ENCODE measurements at places on chromosomes 4 and X.

DNA sequence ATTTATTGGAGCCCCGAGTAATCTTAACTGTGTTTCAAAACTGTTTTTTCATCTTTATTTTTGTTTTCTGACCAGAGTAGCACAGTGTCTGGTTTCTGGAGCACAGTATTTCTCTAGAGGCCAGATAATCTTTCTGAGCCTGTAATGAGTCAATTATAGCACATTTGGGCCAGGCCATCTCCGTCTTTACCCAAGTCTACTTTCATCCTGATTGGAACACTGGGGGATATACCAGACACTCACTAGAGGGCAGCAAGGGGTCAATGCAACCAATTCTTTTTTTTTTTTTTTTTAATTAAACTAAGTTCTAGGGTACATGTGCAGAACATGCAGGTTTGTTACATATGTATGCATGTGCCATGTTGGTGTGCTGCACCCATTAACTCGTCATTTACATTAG lies 282.0 kb downstream of the ARHGAP24 start:
- DNase-seq = no peak

GRCh38 chr4:71269233-71269632 lies 69.6 kb upstream of the SLC4A4 start:
- DNase-seq = no peak

DNA sequence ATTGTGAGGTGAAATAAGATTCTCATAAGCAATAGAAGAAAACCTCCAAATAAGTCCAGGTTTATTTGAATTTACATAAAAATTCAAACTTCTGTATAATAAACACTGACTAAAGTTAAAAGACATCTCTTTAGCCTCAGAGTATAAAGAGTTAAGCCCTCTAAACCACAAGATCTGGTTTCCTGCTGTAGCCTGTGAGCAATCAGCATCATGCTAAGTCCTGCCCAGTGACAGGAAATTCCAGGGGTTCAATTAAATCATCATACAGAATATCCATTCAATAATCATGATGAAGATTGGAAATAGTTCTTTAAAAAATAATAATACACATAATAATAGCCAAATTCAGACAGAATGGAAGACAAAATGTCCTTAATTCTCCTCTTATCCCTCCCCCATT lies 139.2 kb upstream of the DGKK start:
- DNase-seq = no peak

DNA sequence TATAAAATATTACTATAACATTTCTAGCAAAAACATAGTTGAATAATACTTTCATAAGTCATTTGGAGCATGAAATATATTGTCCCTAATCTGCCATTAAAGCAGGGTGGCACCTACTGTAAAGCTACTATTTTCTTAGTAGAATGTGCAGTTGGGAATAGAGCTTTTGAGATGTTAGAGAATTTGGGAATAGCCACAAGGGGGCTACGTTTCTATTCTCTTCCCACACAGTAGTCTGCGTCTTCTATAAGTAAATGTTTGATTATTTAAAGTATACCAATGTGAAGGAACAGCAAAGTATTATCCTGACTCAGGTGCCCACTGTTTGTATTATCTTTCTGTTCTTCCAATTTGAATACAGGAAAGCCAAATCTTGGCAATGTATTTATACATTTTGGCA lies 323.2 kb upstream of the GIMD1 start:
- DNase-seq = no peak

DNA sequence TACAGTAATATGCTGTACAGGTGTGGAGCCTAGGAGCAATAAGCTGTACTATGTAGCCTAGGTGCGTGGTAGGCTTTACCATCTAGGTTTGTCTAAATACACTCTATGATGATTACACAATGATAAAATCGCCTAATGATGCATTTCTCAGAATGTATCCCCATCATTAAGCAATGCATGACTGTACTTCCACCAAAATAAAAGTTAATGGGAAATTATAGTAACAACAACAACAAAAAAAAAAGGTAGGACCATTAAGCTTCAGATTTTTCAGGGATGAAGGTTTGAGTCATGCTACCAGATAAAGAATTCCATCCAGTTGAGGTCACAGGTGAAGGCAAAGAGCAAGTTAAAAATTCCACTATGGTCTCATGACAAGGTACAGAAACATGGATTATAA lies 68.2 kb downstream of the MAGEA10 start:
- DNase-seq = no peak

DNA sequence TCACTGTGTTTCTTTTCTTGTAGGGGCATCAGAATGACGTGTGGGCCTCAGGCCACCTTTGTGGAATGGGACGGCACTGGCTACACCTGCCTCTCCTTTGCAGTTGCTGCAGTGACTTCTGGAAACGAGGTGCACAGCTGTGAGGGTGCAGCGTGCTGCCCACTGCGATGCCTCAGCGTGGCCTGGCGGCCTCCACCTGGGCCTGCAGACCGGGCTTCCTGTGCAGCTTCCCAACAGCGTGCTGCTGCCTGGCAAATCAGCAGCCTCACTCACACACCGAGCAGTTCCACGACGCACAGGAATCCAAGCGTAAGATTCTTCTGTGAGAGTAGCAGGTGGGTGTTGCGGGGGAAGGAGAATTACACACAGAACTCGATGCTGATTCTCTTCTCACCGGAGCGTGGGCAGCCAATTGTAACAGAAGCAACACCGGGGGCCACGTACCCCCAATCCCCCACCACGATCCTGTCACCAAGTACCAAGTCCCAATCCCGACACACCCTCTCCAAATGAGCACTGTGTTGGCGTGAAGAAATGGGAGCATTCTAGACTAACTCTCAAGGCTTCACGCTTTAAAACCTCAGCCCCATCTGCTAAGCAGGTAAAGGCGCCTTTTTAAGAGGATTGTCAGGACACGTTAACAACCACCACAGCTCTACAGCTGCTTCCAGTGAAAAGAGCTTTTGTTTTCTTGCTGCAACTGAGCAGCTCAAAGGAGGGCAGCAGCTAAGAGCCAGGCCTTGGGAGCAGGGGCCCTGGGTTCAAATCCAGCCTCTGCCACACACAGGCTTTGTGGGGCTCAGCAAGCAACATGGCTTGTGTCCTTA lies 16.9 kb downstream of the WDR1 start:
- no peak for DNase-seq

DNA sequence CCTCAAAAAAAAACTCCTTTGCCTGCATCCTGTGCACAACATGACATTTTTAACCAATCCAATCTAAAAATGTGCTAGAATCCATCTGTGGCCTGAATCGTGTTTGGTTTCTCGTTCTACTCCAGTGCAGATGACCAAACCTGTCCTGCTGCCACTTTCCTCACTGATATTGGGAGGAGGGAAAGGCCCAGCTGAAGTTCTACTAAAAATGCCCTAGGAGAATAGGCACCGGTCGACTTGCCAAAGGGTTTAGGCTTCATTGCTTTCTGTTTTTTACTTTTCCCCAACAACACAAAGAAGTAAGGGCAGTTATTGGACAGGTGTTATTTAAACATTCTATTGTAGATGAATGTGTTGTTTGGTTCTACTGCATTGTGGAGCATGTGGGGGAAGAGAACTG lies 7.8 kb upstream of the FHDC1 start:
- no peak for DNase-seq

GRCh38 chr4:95984081-95984480 lies 144.2 kb downstream of the PDHA2 start:
- no peak for DNase-seq

GRCh38 chr4:182569561-182569960 lies 326.4 kb downstream of the TENM3 start:
- no peak for DNase-seq

- no peak for DNase-seq
Measured at GRCh38 chrX:130139474-130140201, 26.0 kb downstream of the AIFM1 start.

DNA sequence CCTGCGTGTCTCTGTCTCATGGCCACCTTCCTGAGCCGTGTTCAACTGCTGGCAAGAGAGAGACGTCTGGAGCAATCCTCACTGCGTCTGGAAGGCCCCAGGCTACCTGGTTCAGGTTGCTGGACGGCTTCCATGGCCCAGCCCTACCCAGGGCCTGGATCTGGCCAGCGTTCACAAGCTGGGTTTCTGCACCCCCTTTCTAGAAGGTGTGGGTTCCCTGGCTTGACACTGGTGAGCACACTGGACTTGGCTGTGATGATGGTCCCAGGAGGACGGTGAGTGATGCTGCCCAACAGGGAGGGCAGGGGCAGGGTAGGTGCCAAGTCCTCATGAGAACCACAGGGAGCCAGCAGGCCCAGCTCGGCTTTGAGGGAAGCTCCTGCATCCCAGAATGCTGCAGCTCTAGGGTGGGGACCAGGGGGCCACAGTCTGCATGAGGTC lies 63.4 kb downstream of the HTRA3 start:
- no peak for DNase-seq

DNA sequence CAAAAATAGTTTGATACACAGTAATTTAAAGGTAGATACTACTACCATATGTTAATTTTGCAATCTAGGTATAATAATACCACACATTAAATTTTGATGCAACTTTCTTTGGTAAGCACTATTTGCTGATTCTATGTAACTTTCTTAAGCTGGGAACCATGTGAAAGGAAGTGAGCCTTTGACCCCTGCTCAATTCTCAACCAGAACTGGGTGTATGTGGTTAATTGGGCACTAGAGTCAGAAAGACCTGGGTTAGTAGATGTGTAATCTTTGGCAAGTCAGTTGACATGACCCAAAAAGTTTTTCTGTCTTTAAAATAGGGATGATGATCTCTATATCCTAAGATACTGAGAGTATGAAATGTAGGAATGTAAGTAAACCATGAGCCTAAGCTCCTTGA lies 22.4 kb downstream of the TLR2 start:
- no peak for DNase-seq

GRCh38 chrX:38717871-38718270 lies 83.4 kb upstream of the MID1IP1 start:
- no peak for DNase-seq

DNA sequence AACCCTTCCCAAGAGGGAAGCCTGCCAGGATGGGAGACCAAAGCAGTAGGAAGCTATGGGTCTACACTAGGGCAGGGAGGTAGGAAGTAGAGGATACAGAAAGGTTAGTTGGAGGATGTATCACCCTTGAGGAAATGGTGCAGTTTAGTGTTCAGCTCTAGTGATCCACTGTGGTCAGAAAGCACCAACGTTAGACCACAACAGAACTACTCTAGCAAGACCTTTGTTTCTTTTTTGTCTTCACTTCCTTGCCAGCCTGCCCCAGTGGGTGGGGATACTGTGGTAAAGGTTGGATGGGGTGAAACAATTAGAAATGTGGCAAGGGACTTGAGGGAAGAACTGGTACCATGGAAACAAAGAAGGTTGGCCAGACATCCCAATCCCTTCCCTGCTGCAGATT lies 83.3 kb downstream of the DDIT4L start:
- DNase-seq = no peak

GRCh38 chr4:79247695-79248394 lies 78.0 kb downstream of the NAA11 start:
- DNase-seq = no peak

GRCh38 chr4:98570151-98570797 lies 88.1 kb downstream of the TSPAN5 start:
- DNase-seq = no peak

DNA sequence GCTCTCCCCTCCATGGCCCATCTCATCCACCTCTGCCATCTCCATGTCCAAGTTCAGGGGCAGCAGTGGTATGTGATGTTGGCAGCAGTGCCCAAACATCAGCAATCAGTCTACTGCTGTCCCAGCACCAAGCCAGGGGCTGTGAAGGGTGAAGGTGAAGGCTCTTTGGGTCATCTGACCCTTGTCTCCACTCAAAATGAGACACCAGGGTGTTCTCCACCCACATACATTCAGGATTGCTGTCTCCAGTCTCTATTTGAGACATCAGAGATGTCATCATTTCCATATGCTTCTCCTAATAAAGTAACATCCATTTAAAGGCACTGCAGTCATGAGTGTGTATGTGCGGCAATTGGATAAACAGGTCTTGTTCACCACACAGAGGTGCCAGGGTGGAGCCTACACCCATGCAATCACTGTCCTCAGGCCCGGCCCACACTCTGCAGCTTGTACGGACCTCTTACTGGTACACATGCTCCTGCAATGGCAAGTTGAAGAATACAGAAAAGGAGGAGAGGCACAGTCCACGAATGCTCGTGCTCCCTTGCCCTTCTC lies 22.2 kb downstream of the MAML3 start:
- DNase-seq = no peak

GRCh38 chrX:38061335-38061734 lies 55.0 kb downstream of the SYTL5 start:
- no peak for DNase-seq

DNA sequence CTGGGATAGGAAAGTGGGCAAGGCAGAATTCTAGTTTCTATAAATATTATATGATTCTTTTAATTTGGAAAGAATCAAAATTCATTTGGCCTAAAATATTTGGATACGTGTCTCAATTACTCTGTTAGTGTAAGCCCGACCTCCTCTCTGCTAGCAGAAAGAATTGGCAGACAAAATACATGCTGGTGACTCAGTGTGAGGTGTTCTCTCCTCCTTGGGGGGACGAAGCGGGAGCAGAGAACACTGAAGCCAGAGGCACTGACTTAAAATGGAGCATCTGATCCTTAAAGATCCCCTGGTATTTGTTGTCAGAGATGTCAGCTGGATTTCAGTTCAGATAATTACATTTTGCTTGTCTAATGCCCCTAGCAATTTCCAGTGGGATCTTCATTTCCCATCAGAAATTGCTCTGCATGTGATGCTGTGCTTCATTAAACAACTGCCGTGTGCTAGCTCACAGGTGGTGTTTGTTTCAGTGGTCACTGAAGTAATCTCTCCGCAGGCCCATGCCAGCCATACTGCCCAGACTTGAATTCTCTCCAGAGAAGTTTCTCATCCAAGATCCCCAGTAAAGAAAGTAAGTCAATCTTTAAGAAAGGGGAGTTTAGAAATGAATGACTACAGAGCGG lies 188.7 kb upstream of the TLL1 start:
- DNase-seq = peak; percentile 11

DNA sequence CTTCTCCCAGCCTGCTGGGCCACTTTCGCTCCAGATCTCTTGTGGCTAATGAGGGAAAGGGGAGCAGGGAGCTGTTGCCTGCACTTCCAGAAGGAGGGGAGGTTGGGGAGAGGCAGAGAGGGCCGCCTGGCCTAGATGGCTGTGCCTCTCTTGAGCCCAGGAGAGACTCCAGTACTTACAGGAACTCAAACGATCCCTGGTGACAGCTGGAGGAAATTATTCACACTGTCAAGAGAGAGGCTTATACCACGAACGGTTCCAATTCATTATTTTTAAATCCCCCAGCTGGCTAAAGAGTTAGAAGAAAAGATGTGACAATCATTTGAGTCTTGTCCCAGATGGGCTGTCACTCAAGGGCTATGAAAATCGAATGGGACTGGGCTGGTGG lies 96.1 kb downstream of the PHKA2 start:
- no peak for DNase-seq

DNA sequence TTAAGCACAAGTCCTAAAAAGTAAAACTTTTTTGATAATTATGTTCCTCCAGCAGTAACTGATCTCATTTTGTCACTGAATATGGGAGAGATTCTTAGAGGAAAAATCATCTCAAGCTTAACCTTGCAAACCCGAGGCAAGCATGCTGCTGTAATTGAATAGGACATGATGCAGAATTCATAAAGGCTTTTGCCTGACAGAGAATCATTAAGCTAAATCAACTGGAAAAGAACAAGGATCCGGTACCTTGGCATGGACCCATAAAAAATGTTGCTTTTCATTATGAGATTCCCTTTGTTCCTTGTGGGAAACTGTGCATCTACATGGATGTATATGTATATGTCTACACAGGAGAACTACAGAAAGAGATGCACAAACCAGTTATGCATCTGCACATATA lies 149.1 kb downstream of the PAPSS1 start:
- DNase-seq = no peak

All from AG09309 (cell line).